ENCODE measurements at places on chromosomes 2 and 18.

GRCh38 chr2:150889141-150889540 is 372.5 kb downstream of the RBM43 start:
- DNase-seq, result no peak

DNA sequence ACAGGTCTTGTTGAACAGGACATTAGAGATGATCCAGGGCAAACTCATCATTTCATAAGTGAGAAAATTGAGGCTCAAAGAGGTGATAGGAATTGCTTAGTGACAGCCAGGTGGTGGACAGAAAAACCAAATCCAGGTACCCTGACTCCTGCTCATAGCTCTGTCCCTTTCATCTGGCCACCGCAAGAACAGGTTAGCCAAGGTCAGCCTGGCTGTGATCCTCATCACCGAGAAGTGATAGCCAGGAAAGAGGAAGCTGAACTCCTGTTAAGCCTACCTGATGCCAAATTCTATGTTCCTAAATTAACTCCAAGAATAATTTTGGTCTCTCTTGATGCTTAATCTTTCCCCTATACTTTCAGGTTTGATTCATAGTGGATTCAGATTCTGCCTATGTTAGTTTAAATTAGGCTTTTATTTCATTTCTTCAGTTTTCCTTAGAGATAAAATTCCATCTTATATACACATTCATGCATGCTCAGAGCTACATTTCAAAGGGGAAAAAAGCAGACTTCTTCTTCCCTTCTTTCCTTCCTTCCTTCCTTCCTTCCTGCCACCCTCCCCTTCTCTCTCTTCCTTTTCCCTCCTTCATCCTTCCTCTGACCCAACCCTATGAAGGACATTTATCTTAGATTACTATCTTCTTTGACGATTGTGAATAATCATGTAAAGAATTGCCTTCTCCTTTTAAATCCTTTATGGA is 17.3 kb upstream of the CRIM1 start:
- DNase-seq, result no peak

GRCh38 chr2:60478660-60479059 is 74.8 kb downstream of the BCL11A start:
- no peak for DNase-seq

DNA sequence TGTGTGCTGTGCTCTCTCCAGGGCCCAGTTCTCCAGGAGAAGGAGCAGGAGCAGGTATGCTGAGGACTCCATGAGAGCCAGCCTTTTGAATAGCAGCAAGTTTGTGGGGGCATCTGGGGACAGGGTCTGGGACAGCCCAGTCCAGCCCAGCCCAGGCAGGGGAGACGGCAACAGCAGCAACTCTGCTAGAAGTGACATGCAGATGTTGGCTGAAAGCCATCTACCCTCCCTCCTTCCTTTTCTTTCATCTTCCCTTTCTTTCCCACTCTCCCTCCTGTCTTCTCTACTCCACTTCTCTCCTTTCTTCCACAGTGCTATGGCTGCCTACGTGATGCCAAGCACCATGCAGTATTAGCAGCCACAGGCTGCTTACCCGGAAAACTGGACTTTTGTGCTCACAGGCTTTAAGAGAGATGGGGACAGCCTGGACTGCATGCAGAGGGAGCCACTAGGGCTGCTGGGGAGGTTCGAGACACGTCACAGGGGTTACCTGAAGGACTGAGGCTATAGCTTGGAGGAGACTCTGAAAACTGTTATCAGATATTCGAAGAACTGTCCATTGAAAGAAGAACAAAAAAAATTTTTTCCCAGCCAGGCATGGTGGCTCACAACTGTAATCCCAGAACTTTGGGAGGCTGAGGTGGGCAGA is 23.8 kb upstream of the YWHAQ start:
- no peak for DNase-seq

- no peak for DNase-seq
These were observed 11.9 kb downstream of the FIGN start for GRCh38 chr2:163723881-163724280.

GRCh38 chr2:209321076-209321475 is 102.8 kb upstream of the MAP2 start:
- no peak for DNase-seq

DNA sequence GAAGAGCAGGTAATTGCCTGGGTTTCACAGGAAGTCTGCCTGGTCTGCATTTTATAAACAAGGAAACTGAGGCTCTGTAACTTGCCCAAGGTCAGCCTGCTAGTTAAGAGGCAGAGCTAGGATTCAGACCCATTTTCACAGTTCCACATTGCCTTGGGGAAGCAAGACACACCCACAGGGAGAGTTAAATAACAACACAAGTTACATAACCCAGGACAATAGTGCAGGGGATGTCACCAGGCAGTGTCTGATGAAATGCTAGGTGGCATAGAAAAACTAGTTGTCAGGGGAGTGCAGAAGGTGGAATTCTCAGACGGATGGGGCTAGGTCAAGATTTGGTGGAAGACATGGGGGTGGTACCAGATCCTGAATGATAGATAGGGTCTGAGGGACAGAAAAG is 69.7 kb downstream of the PRKCE start:
- no peak for DNase-seq

GRCh38 chr18:9708057-9708433 is at the start of gene RAB31:
TSS of gene RAB31 (plus strand) at chr18:9708301. CDS start at chr18:9708406, 105 bp downstream.
- no peak for DNase-seq

DNA sequence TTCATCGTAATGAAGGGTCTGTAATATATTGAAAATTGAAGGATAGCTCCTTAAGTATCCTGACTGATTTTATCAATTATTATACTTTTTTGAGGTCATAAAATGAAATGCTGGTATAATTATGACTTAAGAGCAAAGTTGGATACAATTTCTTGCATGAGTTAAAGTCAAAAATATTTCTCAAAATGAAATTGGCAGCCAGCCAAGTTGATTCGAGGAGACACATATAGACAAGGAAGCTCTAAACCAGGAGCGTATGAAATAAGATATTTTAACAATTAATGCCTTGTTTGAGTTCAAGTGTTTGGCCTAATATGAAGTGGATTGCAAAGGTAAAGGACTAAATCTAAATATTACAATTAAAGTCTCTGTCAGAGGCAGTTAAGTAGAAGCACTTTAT is 260.4 kb upstream of the DSEL start:
- DNase-seq, result no peak

DNA sequence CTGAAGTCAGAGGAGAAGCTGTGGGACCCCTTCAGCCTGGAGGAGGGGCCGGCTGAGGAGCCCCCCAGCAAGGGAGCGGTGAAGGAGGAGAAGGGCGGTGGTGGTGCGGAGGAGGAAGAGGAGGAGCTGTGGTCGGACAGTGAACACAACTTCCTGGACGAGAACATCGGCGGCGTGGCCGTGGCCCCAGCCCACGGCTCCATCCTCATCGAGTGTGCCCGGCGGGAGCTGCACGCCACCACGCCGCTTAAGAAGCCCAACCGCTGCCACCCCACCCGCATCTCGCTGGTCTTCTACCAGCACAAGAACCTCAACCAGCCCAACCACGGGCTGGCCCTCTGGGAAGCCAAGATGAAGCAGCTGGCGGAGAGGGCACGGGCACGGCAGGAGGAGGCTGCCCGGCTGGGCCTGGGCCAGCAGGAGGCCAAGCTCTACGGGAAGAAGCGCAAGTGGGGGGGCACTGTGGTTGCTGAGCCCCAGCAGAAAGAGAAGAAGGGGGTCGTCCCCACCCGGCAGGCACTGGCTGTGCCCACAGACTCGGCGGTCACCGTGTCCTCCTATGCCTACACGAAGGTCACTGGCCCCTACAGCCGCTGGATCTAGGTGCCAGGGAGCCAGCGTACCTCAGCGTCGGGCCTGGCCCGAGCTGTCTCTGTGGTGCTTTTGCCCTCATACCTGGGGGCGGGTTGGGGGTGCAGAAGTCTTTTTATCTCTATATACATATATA is 46.0 kb downstream of the BOLA3 start:
- DNase-seq, result no peak

GRCh38 chr18:12911025-12911928 is 27.2 kb upstream of the PTPN2 start:
- DNase-seq, result peak; percentile 37

DNA sequence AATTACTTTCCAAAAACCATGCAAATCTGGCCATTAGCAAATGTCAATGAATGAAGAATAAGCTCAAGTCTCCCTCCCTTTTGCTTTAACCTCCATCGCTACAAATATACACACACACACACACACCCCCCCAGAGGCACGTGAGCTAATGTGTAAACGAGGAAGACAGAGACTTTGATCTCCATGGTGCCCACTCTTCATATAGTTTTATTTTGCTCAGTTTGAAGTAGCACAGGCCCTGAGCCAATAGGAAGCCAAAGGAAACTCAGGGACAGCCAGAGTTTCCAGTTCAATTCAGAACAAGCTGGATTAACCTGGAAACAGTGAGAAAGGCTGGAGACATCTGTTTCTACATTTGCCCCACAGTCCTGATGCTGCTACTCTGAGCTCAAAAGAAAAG is 248.4 kb upstream of the MEIS1 start:
- DNase-seq, result no peak

- DNase-seq, result no peak
These were observed 87.4 kb upstream of the SP3 start for GRCh38 chr2:174052584-174052976.

DNA sequence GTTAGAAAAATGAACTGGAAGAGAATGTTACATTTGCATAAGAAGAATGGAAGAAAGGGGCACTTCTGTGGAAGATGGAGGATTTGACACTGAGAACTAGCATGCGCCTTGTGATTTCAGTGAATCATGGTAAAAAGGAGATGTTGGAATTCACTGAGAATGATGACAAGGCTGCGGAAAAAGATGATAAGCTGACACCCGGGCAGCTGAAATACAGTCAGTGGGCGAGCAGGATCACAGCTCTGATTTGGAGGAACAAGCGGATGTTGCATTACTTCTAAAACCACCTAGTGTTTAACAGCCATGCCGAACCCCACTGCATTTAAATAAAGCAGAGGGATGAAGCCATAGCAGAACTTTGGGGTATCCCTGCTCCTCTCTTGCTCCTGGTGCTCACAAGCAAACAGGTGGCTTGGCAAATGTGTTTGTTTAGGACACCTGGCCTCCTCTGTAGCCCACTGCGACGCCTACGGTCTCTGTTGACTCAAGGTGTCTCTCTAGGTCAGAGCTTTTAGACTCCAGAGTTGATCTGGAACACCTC is 134.9 kb downstream of the NDUFA10 start:
- no peak for DNase-seq

DNA sequence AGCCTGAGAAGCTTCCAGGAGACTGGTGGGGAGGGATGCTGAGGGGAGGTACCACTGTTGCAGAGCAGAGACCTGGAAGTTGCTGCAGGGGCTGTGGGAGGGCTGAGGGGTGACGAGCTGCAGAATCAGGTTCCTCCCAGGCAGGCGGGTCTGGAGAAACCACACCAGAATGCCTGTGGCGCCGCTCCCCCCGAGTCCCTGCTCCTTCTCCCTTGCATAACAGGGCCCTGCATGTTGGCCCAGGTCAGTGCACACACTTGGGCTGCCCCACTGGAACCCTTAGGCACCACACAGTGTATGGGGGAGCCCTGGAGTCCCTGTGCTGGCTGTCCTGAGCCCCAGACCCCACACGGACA is 60.4 kb downstream of the ARL4C start:
- DNase-seq, result no peak

DNA sequence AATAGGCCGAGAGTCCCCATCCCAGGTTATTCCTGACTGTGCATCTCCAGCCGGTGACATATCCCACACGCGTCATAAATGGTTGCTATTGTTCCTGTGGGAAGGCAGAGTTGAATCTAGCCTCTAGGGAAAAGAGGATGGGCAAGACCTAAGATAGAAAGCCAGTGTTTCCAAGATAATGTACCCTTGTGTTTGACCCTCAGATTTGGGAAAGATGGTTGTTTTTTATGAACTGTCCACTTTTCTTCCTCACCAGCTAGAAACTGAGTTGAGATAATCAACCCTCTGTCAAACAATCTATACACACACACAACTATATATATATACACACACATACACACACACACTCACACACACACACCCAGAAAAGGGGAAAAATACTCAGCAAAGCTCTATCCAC is 131.0 kb downstream of the PRKCE start:
- DNase-seq, result no peak

DNA sequence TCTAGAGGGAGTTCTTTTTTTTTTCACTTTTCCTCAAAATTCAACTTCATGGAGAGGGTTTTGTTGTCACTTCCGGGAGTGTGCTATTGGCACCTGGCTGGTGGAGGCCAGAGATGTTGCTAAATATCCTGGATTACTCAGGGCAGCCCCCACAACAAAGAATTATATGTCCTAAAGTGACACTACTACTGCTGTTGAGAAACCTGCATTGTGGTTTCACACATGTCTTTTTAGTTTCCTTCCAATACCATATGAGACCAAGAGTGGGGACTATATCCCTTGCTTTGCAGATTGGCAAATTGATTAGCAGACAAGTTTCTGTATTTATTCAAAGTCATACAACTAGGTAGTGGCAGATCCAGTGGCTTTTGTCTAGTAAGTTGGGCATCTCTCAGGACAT is 826.8 kb downstream of the TRIB2 start:
- no peak for DNase-seq

- DNase-seq, result no peak
These were observed 2.1 kb upstream of the OTX1 start for GRCh38 chr2:63048367-63049171.

DNA sequence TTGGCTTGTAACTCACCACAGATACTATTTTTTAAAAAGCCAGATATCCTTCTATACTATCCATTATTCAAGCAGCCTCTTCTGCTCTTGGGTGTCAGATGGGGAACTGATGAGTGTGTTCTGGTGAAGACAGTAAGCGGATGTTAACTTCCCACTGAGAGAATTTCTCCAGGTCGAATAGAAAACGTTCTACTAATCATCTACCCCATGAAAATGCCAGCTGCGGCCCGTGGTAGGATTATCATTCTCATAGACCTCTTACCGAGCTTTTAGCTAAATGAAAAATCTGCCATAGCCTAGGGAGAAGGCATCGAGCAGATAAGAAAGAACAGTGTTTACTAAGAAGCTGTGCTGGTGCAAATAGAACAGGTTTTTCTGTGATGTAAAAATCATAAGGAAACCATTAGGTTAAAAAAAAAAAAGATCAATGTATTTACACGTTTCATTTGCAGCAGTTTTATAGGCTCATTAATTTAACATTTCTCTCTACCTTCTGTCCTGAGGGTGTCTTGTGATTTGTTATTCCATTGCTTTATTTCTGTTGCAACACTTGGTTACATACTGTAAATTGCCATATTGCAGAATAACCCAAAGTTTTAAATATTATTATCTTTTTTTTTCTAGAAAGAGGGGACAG is 1521.5 kb upstream of the ZEB2 start:
- DNase-seq, result no peak

GRCh38 chr2:237482485-237482884 is 4.6 kb upstream of the MLPH start:
- DNase-seq, result no peak

- no peak for DNase-seq
These were observed 24.4 kb downstream of the PUM2 start for GRCh38 chr2:20326163-20326780.

GRCh38 chr2:195659982-195660890 is 3.2 kb downstream of the SLC39A10 start:
- DNase-seq, result peak; percentile 53

Data from stimulated activated CD8-positive, alpha-beta memory T cell treated with anti-CD3 and anti-CD28 coated beads, Interleukin-4, amount 100 ng/mL, for 4 hours (primary cell).